ENCODE measurements at places on chromosomes 3 and 15.

DNA sequence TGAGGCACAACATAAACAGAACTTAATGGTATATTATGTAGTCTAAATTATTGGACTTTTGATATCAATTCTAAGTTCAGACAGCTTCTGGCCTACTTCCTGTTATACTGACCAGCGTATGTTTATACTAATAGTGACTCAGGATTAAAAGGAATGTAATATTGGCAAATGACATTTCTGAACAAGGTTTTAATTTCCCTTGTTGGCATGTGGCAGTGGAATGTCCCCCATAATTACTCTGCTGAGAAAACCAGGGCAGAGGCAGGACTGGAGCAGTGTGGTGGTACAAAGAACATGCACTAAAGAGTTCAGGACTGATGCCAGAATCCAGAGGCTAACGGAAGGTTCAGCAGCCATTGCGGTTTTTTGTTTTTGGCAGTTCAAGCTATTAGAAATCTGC is 184.0 kb downstream of the KCNAB1 start:
- ATAC-seq: no peak

GRCh38 chr3:183933160-183933559 is 48.5 kb upstream of the PARL start:
- no peak for ATAC-seq

- no peak for ATAC-seq
These were observed 8.8 kb downstream of the PRICKLE2 start for GRCh38 chr3:64216274-64217147.

DNA sequence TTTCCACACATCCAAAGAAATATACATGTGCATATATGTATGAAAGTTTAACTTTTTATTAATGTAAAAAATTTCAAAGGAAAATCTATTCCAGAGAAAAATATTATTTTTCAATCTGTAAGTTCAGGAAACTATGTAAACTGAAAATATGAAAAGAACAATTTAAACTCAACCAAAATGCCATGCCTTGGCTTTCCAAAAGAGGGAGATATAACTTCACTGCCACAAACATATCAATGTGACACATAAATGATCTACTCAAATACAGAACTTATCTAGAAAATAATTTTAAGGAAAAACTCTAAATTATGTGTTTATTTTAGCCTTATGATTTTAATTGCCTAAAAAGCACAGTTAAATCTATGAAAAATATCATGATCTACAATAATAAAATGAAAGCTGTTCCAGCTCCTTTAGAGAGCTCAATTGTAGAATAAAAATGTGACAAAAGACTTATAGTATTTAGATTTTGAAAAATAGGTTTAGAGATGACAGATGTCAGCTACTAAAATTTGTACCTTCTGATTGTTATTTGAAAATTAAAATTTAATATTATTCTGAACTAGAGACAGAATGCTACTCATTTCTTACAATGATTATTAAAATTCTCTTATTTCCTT is 94.8 kb downstream of the GBE1 start:
- no peak for ATAC-seq

GRCh38 chr15:57495041-57495440 is 96.7 kb upstream of the MYZAP start:
- no peak for ATAC-seq

DNA sequence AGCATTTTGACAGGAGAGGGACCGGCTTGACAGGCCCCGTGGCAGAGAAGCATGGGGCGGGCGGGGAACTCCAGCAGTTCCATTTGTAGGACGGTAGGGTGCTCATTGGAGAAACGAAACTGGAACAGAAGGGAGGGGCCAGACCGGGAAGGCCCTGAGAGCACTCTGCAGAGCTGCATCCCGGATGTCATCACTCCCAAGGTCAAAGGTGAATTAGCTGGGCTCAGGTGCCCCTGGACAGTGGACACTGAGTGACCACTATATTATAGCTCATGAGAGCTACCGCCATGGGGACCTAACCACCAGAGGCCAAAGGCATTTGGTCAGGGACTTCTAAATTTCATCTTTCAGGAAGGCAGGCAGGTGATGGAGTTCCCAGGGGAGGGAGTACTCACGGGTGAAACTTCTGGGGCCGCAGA is 7.3 kb downstream of the CSRNP1 start:
- ATAC-seq: no peak

- ATAC-seq: no peak
These were observed 14.0 kb downstream of the ARPP21 start for GRCh38 chr3:35653347-35653746.

GRCh38 chr15:25739687-25740121 is 123.4 kb downstream of the ATP10A start:
- ATAC-seq: no peak

DNA sequence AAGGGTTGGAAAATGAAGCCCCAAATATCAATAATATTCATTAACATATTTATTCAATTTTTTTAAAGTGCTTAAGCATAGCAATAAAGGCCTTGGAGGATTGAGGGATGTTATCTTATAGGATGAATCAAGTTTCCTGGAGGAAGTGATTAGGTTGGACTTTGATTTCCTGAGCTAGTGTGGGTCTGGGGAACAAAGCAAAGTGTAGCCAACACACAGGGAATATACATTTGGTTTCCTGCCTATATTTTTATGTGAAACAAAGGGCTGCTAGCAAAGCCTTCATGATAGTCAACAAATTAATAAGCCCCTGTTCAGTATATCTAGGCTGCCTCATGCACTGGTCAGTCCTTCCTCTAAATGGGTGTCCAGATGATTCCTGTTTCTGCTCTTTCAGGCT is 261.1 kb upstream of the IL12A start:
- ATAC-seq: no peak

DNA sequence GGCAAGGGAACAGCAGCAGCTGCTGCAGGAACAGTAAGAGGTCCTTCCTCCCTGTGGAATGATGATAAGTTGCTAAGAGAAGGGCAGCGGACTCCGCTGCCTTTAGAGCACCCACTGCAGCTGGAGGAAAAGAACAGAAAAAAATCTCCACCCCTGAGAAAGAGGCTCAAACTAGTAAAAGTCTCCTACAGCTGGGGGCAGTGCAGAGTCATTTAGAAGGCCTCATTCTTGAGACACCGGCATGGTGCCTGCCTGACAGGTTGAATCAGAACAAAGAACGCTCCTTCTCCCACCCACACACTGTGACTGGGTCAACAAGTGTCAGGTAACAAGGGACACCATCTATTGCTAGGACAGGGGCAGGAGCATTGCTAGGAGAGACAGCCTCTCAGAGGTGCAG is 188.4 kb downstream of the ABHD5 start:
- ATAC-seq: no peak

- no peak for ATAC-seq
These were observed 279.9 kb downstream of the PTPRG start for GRCh38 chr3:61841111-61841845.
